ENCODE measurements at places on chromosomes 4 and X.
A peak's percentile ranks its signal among the peaks of the same experiment; 100 is the strongest.

DNA sequence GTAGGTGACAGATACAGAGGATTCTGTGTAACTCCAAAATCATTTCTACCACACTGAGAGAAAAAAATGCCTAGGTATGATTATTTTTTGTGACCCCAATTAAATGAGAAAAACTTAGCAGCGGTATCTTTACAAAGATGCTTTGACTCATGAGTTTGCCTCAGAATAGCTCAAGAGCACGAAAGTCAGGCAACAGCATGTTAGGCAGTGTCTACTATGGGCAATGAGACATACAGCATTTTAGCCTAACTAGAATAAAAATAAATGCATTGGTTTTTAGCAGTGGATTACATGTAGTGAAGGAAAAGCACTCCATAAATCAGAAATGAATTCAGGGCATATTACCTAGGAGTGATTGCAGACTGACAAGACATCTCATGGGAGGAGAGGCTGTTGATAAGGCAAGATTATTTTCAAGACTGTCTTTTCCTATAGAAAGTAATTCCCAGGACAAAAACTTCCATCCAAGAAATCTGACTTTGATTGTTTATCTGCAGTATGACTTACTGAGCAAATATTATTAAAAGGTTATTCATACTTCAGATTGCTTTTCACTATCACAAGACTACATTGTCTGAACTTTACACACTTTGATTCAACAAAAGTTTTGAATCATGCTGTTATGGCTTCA lies 3.6 kb downstream of the ANXA10 start:
- DNase-seq: no peak

DNA sequence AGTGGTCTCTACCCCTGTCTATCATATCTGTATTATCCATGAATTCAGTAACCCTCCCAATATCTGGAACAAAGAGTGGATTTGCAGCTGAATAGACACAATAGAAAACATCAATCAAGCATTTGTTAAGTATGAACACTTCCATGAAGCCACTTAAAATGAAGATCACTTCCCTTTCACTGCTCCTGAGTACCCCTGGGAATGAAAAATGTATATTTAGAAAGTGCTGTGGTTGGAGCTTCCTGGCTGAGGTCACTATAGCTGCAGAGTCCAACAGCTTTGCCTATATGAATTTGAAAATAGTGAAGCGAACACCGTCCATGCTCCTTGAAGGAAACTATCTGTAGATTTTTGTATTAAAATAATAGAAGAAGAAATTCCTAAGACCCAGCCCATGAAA lies 227.0 kb downstream of the DTHD1 start:
- DNase-seq: no peak

DNA sequence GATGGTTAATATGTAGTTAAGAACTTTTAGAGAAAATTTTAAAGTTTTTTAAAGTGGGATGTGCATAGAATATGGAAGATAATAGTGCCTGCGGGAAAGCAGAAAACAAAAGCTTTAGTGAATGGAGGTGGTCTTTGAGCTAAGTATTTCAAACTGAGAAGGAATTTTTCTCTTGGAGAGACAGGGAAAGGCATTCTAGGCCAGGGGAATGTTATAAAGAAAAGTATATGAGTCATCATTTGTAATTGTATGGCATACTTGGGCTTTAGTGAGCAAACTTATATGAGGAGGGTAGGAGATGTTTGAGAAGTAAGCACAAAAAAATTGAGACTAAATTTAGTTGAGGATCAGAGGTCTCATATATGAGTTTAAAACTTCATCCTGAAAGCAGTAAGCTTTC lies 467.0 kb downstream of the PPARGC1A start:
- no peak for DNase-seq

DNA sequence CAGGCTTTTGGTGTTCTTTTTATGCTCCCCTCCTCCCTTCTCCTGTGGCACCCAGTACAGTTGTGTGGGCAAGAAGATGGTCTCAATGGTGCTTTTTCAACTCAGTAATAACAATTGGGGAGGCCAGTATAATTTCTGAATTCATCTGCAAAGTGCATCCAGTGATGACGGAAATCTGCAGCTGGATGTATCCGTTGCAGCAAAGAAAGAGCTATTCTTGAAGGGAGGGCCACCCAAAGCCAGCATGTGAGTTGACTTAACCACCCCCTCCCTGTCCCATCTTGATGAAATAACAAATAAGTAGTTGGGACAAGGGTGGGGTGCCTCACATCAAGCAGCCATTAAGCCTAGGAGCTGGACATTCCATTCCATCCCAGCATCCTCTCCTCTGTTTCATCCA lies 30.7 kb downstream of the TSC22D3 start:
- no peak for DNase-seq

GRCh38 chrX:122218666-122219065 lies 965.4 kb upstream of the GRIA3 start:
- no peak for DNase-seq

DNA sequence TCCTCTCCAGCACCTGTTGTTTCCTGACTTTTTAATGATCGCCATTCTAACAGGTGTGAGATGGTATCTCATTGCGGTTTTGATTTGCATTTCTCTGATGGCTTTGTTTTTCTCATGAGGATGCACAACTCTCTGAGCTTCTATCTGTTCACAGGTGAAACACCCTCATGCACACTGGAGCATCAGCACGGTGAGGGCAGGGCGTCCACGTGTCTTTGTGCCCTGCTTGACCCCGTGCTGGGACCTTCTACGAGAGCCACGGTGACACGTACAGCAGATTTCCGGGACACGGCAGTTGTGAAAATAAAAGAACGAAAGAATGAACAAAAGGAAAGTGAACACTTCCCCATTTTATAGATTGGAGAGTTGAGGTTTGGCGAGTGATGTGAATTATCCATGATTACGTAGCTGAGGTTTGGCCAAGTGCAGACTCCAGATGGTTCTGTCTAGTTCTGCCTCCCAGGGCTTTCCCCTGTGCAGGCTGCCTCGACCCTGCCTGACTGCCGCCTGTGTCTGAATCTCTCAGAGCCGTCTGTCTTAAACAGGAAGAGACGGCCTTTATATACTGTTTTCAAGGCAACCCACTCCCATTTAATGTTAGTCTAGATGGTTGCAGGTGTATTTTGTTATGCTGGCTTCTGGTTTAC lies 67.8 kb upstream of the SORBS2 start:
- no peak for DNase-seq

- no peak for DNase-seq
These were observed 3.2 kb upstream of the MAGEB2 start for GRCh38 chrX:30212172-30212571.

- DNase-seq: no peak
These were observed 200.5 kb downstream of the CENPC start for GRCh38 chr4:67344594-67345380.

DNA sequence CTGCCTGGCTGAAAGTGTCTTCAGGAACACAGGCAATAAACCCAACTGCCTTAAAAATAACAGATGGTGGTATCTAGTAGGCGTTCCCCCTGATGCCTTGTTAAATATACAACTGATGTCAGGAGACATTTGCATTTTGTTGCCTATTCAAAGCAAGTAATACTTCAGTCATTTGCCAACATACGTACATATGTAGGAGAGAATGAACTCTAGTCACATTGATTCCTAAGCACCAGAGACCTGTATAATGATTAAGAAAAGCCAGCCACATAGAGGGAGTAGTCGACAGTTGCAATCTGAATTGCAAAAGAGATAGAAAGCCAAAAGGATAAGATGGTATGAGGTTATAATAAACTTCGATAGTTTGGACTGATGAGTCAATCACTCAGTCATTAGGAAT lies 191.0 kb upstream of the EMCN start:
- DNase-seq: no peak

- DNase-seq: no peak
These were observed at the start of gene VEGFC for GRCh38 chr4:176792326-176793059. Gene VEGFC (minus strand): TSS chr4:176792922. CDS start chr4:176792311, 611 bp downstream.

- no peak for DNase-seq
These were observed 342.0 kb downstream of the GBA3 start for GRCh38 chr4:23034731-23035130.

DNA sequence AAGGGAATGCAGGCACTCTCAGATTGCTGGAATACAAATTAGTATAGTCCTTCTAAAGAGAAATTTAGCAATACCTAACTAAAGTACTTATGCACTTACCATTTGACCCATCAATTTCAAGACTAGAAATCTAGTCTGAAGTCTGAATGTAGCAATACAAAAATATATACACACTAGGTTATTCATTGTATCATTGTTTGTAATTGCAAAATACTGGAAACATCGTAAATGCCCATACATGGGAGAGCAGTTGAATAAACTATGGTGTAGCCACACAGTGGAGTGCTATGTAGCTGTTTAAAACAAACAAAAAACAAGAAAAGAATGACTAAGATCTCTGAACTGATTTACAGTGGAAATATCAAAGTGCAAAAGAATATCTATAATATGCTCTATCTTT lies 346.4 kb downstream of the ZNF674 start:
- no peak for DNase-seq

GRCh38 chr4:82866706-82867385 lies 24.1 kb downstream of the SEC31A start:
- DNase-seq: no peak

GRCh38 chrX:45295259-45295986 lies 94.7 kb upstream of the DIPK2B start:
- DNase-seq: no peak

- no peak for DNase-seq
These were observed 7.6 kb downstream of the PRRG3 start for GRCh38 chrX:151702741-151703340.

DNA sequence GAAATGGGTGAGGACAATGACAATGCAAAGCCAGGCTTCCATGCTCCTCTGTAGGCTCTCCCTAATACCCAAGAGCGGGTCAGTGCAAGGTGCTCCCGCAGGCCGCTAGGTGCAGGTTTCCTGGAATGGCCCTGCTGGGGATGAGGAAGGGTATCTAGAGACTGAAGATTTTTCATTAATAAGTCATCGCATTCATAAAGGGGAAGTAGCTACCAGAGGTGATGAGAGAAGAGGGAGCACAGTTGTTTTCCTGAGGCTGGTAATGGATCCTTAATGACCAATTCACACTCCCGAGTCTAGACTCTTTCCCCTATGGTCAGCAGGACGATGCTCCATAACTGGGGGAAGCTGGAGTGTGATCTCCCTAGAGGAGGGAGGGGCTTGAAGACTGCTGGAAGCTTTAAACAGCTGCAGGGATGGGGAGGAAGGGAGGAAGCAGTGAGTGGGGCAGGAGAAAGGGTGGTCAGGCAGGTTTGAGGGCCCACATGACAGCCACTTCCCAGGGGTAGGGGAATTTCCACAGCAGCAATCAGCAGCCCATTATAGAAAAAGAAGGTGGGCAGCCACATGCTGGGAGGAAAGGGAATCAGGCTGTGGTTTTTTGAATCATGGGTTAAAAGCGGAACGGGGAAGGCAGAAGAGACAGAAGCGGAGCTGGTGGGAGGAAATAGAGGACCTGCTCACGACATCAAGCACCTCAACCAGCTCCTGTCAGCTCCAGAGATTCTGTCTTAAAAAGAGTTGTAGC lies 10.2 kb upstream of the ATP6AP2 start:
- DNase-seq: no peak

- peak; percentile 9 for DNase-seq
These were observed 107.5 kb upstream of the RPL34 start for GRCh38 chr4:108512615-108513505.

- no peak for DNase-seq
These were observed 36.7 kb upstream of the PLK4 start for GRCh38 chr4:127843704-127844600.

DNA sequence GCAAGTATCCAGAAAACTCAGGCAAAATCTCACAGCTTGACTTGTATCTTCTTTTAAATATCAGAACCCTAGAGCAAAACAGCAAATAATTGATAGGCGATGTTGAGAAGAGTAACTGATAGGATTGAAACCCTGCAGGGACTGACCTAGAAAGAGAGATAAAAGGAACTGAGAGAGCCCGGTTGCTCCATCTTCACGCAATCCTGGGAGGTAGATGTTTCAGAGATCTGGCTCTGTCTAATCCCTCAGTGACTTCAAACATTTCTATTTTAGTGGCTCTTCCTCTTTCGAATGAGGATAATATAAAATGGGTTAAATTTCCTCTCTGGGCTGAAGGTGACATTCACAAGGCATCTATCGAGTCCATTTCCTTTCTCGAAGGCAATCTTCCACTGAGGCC lies 39.3 kb upstream of the RPL34 start:
- DNase-seq: no peak

DNA sequence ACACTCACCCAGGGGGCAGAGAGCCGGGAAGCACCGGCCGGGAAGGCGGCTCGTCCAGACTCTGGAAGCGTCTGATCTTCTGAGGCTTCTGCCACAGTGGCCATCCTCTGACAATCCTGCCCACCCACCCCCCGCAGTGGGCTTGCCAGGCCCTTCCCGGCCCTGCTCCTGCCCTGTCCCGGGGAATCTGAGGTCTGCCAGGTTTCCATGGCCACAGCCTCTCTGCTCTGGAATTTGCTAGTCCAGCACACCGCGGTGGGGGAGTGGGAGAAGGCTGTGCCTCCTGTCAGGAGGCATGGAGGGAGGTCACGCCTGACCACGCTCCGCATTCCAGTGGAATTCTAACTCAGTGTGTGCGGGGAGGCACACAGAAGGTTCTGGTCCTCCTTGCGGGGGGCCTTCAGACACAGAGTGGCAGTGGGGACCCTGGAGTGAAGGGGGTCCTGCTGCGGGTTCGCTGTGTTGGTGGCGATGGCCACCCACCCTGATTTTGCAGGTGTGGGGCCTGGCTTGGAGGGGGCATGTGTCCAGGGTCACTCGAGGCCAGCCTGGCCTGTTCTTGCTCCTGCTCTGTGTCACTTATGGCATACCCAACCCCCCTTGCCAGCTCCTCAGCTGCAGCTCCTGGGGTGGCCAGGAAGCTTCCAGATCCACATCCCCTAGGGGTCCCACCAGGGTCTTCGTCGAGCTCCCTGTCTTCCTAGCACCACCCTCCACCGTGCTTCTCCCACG lies 55.6 kb upstream of the ADRA2C start:
- no peak for DNase-seq

- no peak for DNase-seq
These were observed 19.5 kb upstream of the MRFAP1 start for GRCh38 chr4:6620891-6621555.

- DNase-seq: peak; percentile 63
These were observed at the start of gene N4BP2 for GRCh38 chr4:40056716-40057585. Gene N4BP2 (plus strand): TSS chr4:40056850. CDS start chr4:40097341, 40,491 bp downstream.

DNA sequence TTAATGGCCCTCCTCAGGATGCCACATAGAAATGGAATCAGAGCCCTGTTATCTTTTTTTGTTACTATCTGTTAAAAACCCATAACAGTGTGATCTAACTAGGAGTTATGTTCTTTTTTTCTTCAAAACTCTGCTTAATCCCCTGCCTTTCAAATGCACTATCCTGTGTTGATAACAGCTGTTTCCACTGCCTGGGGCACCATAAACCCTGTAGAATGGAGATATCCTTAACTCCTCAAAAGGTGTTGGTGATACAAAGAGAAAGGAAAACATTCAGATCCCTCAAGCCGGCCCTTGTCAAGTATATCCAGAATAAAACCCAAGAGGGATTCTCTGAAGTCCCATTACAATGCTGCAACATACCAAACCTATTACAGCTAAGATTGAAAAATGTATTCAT lies 108.6 kb downstream of the ACTRT1 start:
- no peak for DNase-seq

DNA sequence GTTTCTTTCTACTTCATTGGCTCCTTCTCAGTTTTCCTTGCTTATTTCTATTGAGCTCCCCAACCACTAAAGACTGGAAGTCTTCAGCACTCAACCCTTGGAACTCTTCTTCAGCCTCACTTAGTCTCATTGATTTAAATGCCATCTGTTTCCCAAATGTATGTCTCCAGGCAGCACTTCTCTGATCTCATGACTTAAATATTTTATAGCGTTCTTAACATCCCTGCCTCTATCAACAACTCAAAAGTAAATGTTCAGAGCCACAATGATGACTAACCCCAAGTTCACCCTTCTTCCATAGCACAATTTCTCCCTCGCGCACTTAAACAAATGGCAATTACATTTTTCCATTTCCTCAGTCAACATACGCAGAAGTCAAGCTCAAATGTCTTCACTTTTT lies 1393.3 kb downstream of the ARAP2 start:
- DNase-seq: no peak

Data from stimulated activated CD4-positive, alpha-beta T cell treated with anti-CD3 and anti-CD28 coated beads, TNF-alpha, amount 100 ng/mL, for 1 hour (primary cell).